Caco-2 (cell line): ENCODE measurements at places on chromosomes 12 and 14. TPM values are rescaled to one million over a fixed set of nuclear protein-coding genes. Genes with fewer than 3 reads are reported as not detected.

DNA sequence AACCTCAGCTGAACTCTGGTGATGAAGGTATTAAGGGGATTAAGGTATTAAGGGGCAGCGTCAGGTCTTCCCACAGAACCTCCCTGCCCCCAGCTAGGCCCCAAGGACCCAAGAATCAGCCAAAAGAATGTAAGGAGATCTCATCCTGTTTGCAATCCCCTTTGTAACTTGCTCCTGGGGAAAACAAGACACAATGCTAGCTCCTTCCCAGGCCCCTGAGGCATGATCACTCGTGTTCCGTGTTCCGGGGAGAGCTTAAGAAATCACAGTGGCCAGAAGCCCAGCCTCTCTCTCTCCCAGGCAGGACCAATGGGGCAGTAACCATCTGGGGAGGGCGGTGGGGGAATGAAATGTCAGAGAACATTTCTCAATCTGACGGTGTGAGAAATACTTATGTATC, 33.2 kb downstream of the PIGH start:
- no peaks in the 10 kb centered on the region for H3K27me3 ChIP-seq
- H3K27ac ChIP-seq = peak overlapping the region; percentile 19
- H3K4me1 ChIP-seq = no peaks in the 10 kb centered on the region
- DNase-seq = no peak
- H3K36me3 ChIP-seq = peaks cover 4% of the 10 kb centered on the region; the same call in 1 of the 2 replicates

DNA sequence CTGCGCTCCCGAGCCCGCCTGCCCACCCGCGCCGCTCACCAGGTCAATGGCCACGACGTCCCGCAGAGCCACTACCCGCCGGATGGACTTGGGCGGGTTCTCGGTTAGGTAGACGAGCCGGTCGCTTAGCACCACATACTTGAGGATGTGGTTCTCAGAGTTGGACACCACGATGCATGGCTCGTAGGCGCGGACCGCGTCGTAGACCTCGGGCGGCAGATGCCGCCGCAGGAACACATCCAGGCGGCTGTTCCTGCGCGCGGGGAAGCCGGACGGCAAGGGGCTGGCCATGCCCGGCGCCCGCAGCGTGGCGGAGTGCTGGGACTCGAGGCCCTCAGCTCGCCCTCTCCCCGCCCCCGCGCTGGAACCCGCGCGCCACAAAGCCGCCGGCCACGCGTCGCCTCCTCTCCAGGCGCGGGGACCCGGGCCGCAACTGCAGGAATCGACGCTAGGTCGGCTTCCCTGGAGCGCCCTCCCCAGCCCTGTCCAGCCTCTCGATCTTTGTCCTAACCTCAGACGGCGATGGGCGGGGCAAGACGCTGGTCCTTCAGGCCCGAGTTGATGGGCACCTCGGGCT, at the start of gene C12orf56:
Gene C12orf56, minus strand, starts transcription at position 484 of the 577 bp plus-strand sequence. Its CDS starts 193 bp downstream, at position 291.
- H3K27ac ChIP-seq = no peak within 1 kb of the TSS
- H3K36me3 ChIP-seq = no peaks in the 10 kb centered on the region
- H3K4me3 ChIP-seq = no peak within 1 kb of the TSS
- H3K27me3 ChIP-seq = no peaks in the 10 kb centered on the region
- no peak for DNase-seq

DNA sequence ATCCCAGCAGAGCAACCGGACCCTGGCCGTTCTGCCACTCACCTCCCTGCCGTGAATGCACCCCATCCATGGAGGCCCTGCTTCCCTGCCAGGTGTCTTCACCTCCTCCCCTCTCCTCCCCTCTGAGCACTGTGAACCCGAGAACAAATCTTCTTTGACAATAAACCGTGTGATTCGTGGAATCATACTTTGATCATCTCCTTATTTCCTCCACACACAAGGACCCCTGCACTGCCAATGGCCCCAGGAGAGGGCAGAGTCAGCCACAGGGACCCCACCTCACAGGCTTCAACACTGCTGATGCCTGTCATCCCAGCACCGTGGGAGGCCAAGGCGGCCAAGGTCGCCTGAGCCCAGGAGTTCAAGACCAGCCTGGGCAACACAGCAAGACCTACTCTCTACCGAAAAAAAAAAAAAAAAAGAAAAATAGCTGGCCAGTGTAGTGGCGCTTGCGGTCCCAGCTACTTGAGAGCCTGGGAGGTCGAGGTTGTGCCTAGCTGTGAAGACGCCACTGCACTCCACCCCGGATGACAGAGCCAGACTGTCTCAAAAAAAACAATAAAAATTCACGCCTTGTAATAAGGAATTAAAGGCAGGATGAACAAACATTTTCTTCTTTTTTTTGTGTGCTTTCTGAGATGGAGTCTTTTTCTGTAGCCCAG, 1.1 kb downstream of the XRCC3 start:
- peak overlapping the region; percentile 94 for H3K27ac ChIP-seq
- H3K4me1 ChIP-seq = peaks cover 5% of the 10 kb centered on the region; the same call in 1 of the 2 replicates
- no peaks in the 10 kb centered on the region for H3K36me3 ChIP-seq
- no peak for DNase-seq

DNA sequence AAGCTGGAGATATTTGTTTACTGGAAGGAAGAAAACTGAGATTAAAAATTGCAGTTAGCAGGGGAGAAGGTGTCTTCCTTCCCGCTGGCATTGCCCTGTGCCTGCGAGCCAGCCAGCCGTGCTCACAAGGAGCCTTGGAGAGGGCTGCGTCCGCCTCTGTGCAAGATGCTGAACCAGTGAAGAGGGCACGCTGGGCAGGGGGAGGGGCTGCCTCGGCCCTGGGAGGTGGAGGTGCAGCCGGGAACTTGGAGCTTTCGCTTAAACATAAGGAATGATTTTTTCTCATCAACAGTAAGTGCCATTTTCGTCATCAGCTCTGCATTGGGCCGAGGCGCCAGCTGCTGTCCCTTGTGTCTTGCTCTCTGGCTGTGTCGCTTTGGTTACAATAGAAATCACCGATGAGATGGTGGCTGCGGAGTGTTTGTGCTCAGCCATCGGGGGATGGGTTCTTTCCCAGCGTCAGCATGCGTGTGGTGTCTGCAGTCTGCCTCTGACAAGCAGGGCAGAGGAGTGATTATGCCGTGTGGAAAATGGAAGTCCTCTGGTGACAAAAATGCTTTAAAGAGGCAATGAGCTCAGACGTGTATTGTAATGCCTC, 97.3 kb downstream of the ESR2 start:
- H3K27me3 ChIP-seq = no peaks in the 10 kb centered on the region
- H3K36me3 ChIP-seq = no peaks in the 10 kb centered on the region
- no peak for DNase-seq
- H3K27ac ChIP-seq = no peak overlapping the region
- no peak overlapping the region for H3K4me3 ChIP-seq

DNA sequence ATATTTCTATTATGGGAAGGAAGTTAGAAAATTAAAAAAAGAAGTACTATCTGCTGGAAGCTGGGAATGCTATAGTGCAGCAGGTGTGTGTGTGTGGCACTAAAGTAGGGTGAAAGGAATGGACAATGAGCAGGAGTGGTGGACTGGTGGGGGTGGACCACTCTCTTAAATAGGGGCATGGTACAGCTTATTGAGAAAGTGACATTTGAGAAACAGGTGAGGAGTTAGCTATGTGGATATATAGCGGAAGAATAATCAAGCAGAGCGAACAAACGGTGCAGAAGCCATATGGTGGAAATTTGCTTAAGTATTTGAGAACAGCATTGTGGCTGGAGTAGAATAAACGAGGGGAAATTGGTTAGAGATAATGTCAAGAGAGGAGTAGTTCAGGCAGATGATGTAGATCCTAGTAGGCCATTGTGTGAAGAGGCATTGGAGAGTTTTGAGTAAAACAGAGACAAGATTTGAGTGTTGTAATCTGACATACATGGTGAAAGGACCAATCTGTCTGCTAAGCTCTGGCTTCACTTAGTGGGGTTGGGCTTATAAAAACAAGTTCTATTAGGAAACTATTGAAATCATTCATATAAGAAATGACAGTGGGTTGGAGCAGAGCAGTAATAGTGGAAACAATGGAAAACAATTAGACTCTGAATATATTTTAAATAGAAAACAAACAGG, 149.2 kb upstream of the SYT10 start:
- H3K27ac ChIP-seq = no peak overlapping the region
- no peak overlapping the region for H3K4me3 ChIP-seq
- DNase-seq = no peak
- no peaks in the 10 kb centered on the region for H3K27me3 ChIP-seq
- H3K4me1 ChIP-seq = no peaks in the 10 kb centered on the region

The KRT75 gene
- not detected in 2 replicates for total RNA-seq
